ENCODE measurements at places on chromosomes 12 and 14.

DNA sequence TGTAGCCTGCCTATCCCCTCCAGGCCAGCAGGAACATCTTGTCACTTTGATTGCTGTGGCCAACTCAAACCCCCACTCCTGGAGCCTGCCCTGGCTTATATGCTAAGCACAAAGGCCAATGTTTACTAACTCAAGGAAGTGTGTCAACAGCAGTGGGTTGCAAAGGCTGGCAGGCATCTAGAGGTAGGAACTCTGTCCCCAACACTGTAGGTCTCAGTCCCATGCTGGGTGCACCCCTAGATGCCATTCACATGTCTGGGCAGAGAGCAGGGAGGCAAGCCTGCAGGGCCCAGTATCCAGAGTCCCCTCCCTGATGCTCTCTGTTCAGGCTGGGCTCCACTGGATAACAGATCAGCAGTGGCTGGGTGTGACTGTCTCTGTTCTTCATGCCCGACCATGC is 1.6 kb upstream of the HPD start:
- no peak for DNase-seq

DNA sequence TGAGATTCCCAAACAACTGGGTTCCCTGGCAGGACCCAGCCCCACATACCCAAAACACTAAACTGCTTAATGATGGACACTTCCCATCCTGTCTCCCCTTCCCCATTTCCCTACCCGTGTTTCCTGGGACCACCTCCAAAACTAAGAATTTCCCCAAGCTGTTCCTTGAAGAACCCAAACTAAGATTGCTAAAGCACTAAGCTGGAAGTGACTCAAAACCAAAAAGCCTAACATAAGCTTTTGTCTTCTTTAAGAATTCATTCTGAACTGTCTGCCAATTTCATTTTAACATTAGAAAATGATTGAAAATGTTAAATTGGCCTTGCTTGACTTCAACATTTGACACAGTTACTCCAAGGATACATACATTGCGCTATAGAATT is 29.5 kb upstream of the STAB2 start:
- DNase-seq = no peak

GRCh38 chr14:40218282-40218941 is 786.2 kb upstream of the FBXO33 start:
- DNase-seq = no peak

DNA sequence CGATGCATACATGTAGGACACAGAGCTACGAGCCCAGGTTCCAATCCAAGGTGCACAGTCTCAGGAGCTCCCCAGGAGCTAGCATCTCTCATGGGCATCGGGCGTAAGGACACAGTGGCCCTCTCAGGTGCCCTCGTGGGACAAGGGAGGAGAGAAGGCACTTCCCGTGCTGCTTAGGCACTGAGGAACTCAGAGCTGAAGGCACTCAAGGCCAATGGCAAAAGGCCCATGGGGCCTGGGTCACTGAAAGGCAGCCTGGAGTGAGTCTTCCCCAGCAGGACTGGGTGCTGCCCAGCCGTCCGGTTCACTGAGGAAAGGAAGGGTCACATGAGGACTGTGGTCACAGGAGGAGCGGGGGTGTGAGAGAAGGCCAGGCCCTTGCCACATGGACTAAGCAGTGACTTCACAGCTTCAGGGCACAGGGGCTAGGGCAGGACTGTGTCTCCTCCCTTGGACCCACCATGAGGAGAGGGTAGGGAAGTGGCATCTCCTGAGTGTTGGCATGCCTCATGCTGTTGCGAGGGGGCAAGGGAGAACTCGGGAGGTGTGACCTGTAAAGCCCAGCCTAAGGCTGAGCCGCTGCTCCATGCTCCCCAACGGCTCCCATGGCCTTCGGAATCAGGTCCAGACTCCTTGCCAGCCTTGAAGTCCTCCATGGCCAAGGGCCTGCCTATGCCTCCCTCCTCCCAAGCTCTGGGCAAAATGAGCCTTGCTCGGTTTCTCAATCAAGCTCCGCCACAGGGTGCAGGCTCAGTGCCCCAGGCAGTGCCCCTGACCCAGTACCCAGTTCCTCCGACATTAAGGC is 51.8 kb downstream of the CHGA start:
- DNase-seq = no peak

GRCh38 chr14:104680806-104681688 is 8.4 kb upstream of the INF2 start:
- no peak for DNase-seq

DNA sequence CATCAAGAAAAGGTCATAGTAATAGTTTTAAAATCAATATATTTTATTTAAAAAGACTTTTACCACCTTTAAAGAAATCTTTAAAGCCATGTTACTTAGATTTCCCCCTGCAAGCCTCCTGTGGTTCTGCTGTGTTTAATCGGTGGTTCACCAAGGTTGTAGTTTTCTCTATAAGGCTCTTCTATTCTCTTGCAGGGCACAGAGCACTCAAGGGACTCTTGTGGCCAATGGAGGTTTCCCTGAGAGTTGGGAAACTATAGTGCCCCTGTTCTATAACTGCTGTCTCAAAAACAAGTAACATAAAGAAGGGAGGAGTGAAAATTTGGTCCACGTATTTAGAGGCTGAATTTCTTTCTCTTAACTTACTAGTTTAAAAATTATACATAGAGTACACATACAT is 25.0 kb downstream of the DACT1 start:
- DNase-seq = no peak

DNA sequence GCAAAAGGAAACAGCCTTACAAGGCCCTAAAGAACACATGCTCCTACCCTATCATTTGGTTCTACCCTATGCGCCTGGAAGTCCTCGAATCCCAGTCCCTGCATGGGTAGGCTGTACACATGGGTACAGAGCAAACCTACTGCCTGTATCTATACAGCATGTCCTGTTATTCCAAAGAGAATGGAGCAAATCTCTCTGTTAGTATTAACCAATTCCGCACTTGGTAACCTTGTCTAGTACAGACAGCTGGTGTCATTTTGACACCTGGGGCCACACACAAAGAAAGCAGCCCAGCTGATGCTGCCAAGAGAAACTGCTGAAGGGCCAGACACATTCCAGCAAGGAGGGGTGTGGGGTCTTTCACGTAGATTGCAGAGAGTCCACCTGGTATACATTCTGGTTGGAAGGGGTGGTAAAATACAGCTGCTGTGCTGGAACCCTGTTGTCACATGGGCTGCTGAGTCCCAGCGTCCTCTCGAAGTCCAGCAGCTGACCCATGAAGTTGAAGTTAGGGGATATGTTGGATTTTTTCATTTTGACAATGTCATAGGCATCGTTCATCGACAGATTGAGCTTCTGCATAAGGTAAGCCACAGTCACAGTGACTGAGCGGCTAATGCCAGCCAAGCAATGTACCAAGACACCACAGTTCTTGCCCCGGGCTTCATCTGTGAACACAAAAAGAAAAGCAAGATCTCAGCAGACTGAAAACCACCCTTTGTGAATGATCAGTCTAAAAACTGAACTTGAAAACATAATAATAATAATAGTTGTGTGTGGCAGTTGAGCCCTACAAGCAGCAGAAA is 3.2 kb downstream of the DUSP6 start:
- no peak for DNase-seq

GRCh38 chr14:71539650-71540285 is 392.5 kb upstream of the RGS6 start:
- DNase-seq = no peak

DNA sequence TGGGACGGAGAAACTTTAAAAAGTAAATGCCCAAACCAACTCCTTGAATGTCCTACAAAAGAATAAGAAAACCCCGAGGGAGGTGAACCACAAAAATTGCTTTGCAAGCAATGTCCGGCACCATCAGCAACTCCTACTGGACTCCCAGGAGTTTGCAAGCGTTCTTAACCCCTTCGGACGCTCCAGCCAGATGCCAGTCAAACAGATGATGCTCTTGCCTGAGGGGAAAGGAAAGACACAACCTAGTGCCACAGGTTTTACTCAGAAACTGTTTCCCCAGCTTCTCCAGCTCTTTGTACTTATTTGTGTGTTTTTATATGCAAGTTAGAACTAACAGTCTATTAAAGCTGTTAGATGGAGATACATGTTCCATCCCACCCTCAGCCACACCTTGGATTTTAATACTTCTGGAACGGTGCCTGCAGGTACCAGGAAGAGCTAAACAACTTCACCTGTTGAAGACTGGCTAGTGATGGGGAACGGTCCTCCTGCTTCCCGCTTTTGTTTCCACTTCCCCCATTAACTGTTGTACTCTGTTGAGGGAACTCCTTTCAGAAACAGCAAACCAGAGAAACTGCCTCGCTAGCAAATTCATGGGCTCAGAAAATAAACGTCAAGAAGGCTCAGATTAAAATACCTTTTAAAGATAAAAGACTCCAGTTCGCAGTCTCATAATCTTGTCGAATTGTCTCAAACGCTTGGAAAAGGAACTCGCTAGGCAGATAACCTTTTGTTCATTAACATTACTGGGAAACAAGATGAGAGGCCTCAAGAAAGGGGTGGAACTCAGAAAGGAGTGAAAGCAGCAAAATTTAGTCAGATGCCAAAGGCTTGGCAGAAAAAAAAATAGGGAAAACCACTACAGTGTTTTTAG is 1.1 kb upstream of the FERMT2 start:
- DNase-seq = no peak

DNA sequence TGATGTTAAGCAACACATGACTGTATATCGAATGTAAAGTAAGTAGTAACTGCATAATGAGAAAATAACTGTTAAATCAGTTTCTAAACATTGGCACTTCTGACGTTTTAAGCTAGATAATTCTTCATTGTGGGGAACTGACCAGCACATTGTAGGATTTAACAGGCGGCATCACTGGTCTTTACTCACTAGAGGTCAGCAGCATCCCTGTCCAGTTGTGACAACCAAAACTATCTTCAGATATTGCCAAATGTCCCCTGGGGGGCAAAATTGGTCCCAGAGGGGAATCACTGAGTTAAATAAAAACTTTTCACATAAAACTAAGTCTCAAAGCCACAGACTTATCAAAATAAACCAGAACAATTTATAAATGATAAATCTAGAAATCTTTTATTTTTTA is 65.3 kb downstream of the BLTP3B start:
- no peak for DNase-seq

GRCh38 chr14:33796356-33796755 is 154.5 kb downstream of the EGLN3 start:
- no peak for DNase-seq

DNA sequence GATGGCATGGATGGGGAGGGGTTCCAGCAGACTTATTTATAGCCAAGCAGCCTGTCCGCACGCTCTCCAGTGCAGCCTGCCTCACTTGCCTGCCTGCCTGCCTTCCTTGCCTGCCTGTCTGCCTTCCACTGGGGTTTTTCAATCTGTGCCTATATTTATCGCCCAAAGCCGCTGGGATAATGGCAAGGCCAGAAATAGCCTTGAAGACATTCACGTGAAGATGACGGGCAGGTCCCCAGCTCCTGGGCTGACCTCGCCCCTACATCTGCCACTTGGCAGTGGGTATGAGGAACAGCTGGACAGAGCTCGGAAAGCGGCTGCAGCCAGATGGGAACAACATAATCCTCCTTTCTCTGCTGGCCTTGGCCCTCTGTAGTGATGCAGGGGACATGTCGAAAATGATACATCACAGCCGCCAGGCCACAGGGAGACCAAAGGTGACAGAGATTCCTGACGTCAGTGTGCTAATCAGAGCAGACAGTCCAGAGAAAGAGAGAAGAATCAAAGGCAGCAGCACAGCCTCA is 53.3 kb downstream of the PITPNM2 start:
- DNase-seq = no peak

GRCh38 chr12:20798554-20798953 is 12.0 kb upstream of the SLCO1B3 start:
- DNase-seq = no peak

DNA sequence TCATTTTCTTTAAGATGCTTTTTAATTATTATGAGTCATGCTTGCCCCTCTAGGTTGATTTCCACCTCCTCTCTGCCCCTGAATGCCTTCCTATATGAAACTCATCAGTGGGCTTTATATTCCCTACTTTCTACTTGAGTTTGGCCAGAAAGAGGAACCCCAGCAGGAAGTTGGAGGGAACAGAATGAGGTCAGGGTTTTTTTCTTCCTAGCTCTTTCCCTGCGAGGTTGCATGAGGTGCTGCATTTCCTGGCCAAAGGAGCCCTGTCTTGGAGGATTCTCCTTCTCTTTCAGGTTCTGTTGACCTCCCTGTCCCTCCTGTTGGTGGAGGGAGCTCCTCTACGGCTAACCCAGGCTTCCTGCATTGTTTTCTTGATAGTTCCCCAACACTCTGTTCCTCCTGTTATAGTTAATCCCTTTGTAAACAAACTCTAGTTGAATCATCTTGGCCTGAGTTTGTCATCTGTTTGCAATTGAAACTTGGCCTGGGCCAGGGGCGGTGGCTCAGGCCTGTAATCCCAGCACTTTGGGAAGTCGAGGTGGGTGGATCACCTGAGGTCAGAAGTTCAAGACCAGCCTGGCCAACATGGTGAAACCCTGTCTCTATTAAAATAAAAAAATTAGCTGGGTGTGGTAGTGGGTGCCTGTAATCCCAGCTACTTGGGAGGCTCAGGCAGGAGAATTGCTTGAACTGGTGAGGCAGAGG is 15.3 kb upstream of the SPIC start:
- no peak for DNase-seq

- no peak for DNase-seq
Observed at GRCh38 chr12:3078086-3078820, 1.1 kb downstream of the TSPAN9 start.

DNA sequence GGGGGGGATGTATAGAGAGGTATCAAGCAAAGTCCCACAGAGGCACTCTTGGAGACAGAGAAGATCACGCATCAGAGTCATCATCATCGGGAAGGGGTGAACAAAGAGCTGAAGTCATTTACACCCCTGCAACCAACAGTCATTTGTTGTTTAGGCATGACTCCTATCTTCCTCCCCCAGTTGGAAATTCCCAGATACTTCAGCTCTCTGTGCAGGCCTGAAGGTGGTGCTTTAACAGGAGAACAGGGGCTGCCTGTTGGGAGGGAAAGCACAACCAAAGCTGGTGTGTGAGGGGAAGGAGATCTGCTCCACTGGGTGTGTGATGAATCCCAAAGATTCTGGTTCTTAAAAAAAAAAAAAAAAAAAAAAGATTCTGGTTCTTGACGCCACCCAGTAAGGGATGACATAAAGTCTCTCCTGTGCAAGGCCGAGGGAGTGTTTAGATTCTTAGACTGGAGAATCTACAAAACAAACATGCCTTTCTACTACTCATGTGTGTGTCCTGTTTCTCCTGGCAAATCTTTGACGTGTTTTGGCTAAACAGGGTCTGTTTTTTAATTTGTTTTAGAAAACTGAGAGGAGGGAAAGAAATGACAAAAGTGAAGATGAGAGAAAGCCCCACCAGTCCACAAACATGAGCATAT is 121.0 kb upstream of the ARHGAP5 start:
- DNase-seq = no peak

- DNase-seq = no peak
Observed at GRCh38 chr12:114355389-114356088, 50.4 kb downstream of the TBX5 start.

GRCh38 chr14:69711065-69711464 is 55.9 kb upstream of the SRSF5 start:
- DNase-seq = no peak

GRCh38 chr14:51873221-51873893 is 12.9 kb downstream of the GNG2 start:
- no peak for DNase-seq

GRCh38 chr12:80967565-80967964 is 29.8 kb upstream of the LIN7A start:
- no peak for DNase-seq

Measured in iPS DF 19.7 (cell line).